ENCODE measurements at places on chromosomes 7 and 10. TPM values are rescaled to one million over a fixed set of nuclear protein-coding genes. Genes with fewer than 3 reads are reported as not detected.

Gene IPMK
- 6.8 TPM for total RNA-seq

Gene LIPJ
- total RNA-seq, result 0.29 TPM

Gene ANKRD61
- 0.31 TPM for total RNA-seq

- peaks cover 16% of the 10 kb centered on the region for H3K4me1 ChIP-seq
- H3K27me3 ChIP-seq, result no peaks in the 10 kb centered on the region
- H3K36me3 ChIP-seq, result peaks cover 7% of the 10 kb centered on the region
- H3K4me3 ChIP-seq, result no peak overlapping the region
- DNase-seq, result no peak
Observed at GRCh38 chr7:121166916-121167315, 161.9 kb upstream of the WNT16 start.

DNA sequence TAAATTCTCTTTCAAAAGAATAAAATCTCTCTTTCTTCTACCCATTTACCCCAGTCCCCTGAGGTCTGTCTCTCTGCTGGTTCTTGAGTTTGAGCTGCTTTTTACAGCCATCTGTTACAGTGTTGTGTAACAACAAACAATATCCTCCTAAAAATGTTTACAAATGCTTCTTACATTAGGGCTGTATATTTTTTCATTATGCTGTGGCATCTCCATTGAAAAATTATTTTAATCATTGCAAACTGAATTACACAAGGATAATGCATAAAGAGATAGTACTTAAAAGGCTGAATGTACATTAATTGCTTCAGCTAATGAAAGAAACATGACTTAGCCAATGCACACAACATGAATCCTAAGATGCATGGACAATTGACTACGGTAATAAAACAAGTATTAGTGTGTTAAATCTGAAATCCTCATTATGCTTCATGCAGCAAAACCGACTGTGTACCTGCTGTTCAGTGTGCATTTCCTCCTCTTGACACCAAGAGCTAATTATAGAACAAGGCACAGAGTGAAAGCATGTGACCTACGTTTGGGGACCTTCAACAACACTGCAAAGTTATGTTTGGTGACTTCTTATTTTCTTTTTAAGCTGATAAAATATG lies 181.7 kb upstream of the RHOBTB1 start:
- DNase-seq, result no peak
- H3K27ac ChIP-seq, result no peak overlapping the region
- no peaks in the 10 kb centered on the region for H3K27me3 ChIP-seq
- H3K36me3 ChIP-seq, result no peaks in the 10 kb centered on the region
- peaks cover 13% of the 10 kb centered on the region for H3K4me1 ChIP-seq

- no peaks in the 10 kb centered on the region for H3K36me3 ChIP-seq
- peaks cover 25% of the 10 kb centered on the region for H3K27me3 ChIP-seq
- DNase-seq, result no peak
- H3K27ac ChIP-seq, result no peak overlapping the region
Observed at GRCh38 chr7:159149488-159149887, 4.8 kb upstream of the VIPR2 start.

DNA sequence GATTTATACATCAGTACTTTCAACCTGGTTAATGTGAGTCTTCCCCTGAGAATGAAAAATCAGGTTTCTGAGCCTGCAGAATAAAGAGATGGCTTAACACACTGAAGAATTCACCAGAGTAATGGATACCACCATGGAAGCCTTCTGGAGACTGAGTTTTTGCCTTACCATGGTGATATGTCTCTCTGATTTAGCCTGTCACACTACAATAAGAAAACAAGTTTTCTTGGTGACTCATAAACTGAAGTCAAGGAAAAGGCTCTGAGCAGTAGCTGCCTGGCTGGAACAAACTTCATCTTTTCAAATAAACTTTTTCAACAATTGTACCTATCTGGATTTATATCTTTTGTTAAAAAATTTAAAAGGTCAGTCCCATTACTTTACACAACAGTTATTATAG lies 229.0 kb downstream of the PRPF18 start:
- H3K4me1 ChIP-seq, result peaks cover 20% of the 10 kb centered on the region
- H3K36me3 ChIP-seq, result peaks cover 26% of the 10 kb centered on the region
- no peak overlapping the region for H3K4me3 ChIP-seq
- H3K27ac ChIP-seq, result peak overlapping the region; percentile 29
- no peak for DNase-seq

- peaks cover 34% of the 10 kb centered on the region for H3K27me3 ChIP-seq
- DNase-seq, result no peak
- H3K4me1 ChIP-seq, result peaks cover 4% of the 10 kb centered on the region
- H3K36me3 ChIP-seq, result no peaks in the 10 kb centered on the region
- no peak overlapping the region for H3K4me3 ChIP-seq
Observed at GRCh38 chr10:14180911-14181566, 149.7 kb downstream of the FRMD4A start.
